ENCODE measurements at places on chromosomes 7 and 10.

DNA sequence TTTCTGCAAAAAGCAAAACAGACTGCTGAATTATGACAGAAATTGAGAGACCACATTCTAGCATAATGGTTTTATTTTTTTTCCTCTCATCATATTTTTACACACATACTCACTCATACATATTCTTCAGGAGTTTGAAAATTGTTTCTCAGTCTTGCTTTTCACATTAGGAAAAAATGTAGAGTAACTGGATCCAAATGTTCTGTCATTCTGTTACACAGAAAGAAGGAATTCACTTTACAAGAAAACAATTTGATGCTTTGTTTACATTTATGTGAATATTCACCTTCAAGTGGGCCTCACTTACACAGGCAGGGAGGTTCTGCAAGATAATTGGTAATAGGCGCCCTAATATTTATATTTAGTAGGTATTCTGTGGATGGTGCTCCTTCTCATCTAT, 82.0 kb downstream of the ARL4A start:
- no peak for ATAC-seq

- ATAC-seq: no peak
Measured at GRCh38 chr7:158021836-158022235, 565.8 kb downstream of the PTPRN2 start.

GRCh38 chr10:7971949-7972348, 82.5 kb upstream of the GATA3 start:
- no peak for ATAC-seq

DNA sequence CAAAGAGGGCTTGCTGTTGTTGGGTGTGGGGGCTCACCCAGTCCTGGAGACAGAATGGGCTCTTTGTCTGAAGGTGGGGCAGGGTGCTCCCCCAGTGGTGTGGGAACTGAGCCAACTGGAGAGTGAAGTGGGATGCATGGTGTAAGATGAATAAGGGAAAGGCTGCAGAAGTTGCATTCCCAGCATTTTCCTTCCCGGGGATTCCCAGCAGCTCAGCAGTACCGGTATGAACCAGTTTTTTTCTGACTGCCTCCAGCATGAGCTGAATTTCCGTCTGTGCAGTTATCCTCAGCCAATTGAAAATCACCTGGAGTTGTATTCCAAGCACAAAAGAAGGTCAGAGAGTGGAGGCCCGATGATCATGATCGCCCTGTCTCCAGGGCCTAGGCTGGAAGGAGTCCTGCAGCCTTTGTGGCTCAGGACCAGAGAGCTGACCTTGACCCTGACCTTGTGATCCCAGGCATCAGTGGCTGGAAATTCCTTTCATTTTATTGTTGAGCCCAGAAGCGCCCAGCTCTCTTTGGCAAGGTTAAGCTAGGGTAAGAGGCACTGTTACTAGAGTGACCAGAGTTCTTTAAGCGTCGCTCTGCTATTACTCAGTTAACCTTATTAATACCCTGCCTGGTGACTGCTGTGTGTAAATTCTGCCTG, 33.4 kb downstream of the OGDH start:
- no peak for ATAC-seq

GRCh38 chr7:95865716-95866371, 93.5 kb downstream of the DYNC1I1 start:
- ATAC-seq: no peak

DNA sequence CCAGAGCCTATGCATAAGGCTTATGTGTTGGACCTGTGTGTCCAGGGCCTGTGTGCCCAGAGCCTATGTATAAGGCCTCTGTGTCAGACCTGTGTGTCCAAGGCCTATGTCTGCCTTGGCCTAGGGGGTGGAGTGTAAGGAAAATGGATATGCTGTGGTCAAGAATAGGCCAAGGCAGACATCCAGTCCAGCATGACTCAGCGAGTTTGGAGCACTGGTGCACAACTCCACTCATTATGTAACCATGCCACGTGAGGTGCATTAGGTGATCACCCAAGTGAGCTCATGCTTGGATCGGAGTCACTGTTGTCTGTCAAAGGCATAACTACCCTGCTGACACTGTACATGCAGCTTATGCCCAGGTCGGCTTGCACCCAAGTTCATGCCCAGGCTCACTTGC, 238.9 kb downstream of the CACNA2D1 start:
- ATAC-seq: no peak

DNA sequence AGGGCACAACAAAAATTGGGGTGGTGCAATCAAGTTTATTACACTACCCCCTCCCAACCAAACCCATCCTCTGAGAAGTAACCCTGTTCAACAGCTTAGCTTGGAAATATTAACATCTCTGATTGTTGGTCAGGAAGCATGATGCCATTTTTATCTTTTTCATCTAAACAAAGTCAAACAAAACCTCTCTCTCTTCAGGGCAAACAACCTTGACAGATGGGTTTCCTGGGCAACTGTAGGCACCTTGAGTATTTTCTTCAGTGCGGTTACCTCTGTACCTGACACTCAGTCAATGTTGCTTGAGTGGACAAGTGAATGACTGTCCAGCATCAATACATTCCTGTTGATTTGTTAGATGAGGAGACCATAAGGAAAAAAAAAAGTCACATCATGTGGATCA, 183.6 kb downstream of the NRP1 start:
- ATAC-seq: no peak

DNA sequence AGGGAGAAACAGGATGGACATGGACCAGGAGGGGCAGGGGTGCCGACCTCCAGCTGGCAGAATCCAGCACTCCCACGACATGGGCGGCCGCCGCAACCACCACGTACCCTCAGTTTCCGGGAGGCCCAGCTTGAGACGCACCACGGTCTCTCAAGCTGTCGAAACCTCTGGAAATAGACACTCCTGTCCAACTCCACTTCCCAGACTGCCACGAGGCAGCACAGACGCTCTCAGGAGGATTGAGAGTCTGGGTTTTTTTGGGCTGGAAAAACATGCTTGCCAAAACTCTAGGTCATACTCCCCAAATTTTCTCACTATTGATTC, 37.9 kb upstream of the PDGFA start:
- no peak for ATAC-seq

GRCh38 chr7:135480966-135481597, 28.8 kb downstream of the CNOT4 start:
- ATAC-seq: no peak

- no peak for ATAC-seq
Measured at GRCh38 chr10:19077276-19077675, 28.7 kb downstream of the MALRD1 start.

DNA sequence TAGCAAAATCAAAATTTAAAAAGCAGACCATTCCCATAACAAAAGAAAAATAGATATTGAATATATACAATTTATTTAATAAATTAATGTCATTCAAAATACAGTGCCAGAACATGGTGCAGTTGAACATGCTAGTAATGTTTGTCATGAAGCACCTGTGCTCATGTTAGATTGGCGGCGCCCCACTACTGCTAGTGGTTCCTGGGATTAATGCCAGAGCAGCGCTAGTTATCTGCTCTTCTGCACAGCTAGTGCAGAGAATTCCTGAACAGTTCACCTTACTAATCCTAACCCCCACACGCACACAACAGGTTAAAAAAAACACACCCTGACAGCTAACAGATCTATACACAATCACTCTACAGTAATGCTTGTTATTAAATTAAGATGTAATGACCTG, 23.4 kb downstream of the KBTBD2 start:
- no peak for ATAC-seq

GRCh38 chr7:157425137-157425731, 88.4 kb downstream of the DNAJB6 start:
- ATAC-seq: no peak

GRCh38 chr7:77473229-77474005, 57.3 kb upstream of the GSAP start:
- ATAC-seq: no peak

DNA sequence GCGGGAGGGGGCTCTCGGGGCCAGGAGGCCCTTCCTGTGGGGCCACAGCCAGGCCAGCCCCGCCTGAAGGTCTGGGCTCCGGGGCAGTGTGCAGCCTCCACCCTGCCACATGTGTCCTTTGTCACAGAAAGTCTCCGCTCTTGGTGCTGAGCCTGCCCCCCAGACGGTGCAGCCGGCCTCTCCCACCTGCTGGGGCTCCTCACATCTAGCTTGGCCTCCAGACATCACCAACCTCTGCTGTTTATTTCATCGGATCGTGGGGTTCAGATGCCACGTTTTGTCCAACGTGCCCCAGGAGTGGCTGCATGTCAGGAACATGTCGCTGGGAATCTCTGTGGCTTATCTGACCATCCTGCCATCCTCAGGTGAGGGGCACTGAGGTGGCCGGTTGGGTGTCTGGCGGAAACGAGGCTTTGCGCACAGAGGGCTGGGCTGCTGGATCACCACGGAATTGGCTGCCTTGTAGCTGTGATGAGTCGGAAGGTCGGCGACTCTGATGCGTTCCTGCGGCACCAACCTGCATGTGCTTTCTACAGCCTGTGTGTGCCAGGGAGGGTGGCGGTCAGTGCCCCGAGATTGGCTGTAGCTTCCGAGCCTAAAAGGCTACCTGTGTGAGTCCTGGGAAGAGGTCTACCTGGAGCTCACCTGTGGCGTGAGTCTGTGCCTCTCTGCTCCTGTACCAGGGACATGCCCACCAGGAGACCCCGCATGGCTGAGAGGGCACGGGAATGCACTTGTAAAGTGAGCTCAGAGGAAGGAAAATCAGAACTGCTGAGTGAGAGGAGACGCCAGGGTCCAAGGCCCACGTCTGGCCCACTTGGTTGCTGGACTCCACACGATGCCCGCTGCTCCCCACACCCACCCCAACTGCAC, 316.4 kb downstream of the DNAJB6 start:
- no peak for ATAC-seq

DNA sequence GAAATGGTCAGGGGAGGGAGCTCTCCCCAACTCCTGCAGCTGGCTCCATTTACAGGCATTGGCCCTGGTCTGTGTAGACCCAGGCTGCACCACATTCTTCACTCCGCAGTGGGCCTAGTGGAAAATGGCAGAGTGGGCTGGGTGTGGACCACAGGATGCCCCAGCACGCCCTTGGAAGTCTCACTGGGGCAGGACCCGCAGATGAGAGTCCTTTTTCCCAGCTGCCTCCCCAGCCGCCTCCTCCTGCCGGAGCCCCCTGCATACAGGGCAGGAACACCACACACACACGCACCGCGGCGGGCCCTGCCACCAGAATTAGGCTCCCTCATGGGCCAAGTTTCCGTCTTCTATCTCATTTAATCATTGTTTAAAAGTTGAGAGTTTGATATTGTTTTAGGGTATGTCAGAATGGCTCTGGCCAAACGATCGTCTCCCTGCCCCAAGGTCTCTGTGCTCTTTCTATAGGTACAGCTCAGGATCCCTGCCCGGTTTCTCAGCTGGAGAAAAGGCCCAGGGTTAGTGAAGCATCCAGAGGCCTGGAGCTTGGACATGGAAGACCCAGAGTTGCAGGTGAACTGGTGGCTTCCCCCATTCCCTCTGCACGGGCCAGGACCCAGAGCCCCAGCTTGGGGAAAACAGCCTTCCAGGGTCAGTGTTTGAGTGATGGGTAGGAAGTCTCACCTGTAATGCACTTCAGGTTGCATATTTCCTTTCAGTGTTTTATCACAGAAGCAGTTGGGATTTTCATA, 42.0 kb downstream of the ZNF467 start:
- no peak for ATAC-seq

- no peak for ATAC-seq
Measured at GRCh38 chr10:986881-987619, 1.2 kb upstream of the GTPBP4 start.

DNA sequence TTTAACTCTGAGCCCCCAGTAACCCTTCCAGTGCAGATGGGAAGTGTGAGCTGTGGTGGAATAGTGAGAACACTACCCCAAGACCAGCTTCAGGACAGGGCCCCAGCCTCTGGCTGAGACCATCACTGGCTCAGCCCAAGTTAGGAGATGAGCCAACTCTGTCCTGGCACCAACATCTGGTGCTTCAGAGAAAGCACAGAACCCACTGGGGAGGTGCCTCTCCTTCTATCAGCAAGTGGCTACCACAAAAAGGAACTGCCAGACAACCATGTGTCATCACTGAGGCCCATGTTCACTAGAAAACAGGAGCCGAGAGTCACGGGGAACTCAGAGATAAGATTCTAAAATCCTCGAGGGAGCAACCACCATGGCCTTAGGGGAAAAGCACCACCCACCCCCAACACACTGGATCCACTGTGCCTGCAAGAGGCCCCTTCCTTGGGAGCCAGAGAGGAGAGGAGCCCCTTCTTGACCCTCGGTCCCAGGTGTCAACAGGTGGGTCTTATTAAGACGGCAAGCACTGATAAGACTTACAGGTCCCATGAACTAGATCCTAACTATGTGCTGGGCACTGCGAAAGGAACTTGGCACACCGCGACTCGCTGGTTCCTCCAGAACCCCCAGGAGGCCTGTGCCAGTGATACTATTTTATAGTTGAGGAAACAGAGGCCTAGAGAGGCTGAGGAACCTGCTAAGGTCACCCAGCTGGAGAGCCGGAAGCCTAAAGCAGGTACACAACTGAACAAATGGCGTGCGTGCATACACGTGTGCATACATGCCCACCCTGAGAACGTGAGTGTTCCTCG, 102.7 kb downstream of the FAM53B start:
- peak; percentile 92 for ATAC-seq

GRCh38 chr7:30988351-30989005, 24.7 kb downstream of the GHRHR start:
- ATAC-seq: no peak

- no peak for ATAC-seq
Measured at GRCh38 chr10:66782144-66782543, 143.7 kb upstream of the LRRTM3 start.

DNA sequence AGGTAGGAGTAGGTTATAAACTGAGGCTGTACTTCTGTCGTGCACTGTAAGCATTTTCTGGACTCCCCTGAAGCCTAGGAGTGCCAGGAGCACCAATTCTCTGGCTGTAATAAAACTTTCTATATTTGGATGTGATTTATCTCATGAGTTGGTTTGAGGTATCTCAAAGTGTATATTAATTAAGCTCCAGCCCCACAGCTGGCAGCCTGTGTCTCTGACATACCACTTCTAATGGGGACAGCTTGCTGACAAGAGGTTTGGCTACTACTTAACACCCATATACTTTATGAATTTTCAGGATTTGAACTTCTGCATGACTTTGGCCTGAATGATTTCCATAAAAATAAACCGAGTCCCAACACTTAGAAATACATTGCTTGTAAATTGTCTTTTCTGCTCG, 35.2 kb downstream of the CFAP58 start:
- no peak for ATAC-seq

GRCh38 chr10:49617121-49618020, 3.5 kb downstream of the CHAT start:
- ATAC-seq: no peak

DNA sequence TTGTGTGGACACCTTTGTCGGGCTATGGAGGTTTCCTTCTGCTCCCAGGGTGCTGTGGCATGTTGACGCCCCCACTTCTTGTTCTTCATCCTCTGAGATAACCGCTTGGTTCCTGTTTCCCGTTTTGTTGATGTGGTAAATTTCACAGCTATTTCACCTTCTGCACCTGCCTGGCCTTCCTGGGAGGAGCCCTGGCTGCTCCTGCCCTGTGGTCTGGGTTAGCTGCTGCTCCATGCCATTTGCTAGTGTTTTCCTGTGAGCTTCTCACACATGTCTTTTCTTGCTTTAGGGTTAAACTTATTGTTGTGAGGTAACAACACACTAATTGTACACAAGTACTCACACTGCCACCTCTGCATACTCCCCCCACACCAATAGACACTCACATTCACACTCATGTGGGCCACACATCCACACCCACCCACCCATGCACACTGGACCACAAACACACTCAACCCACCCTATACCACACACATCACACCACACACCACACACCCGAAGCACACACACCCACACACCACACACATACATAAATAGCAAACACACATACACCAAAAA, 46.5 kb upstream of the MSMB start:
- peak; percentile 17 for ATAC-seq

GRCh38 chr10:80427541-80427940, 19.2 kb downstream of the PRXL2A start:
- no peak for ATAC-seq

- no peak for ATAC-seq
Measured at GRCh38 chr10:133088179-133088955, 643 bp downstream of the ADGRA1 start.
